ELF-1 (cell line): ENCODE measurements at places on chromosomes 3 and 15.

DNA sequence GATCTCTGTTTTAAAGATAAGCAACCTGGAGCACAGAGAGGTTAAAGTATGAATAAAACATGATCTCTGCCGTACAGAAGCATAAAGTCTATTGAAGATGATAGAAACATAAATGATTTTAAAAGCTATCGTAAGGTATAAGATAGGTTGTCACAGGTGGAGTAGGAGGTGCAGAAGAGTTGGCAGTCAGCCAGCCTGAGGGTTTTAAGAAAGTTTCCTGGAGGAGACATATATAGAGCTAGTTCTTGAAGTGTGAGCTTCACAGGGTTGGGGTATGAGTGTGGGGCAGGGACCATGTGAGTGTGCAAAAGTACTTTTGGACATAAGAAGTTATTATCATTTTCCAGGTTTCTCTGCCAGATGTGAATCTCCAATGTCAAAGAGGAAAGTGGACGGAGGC, 3.9 kb upstream of the FGF12 start:
- DNase-seq = no peak

- DNase-seq = no peak
These were observed 533.4 kb downstream of the FOXP1 start for GRCh38 chr3:71050166-71050537.

GRCh38 chr15:46644501-46645481, 1010.0 kb downstream of the SQOR start:
- DNase-seq = no peak

DNA sequence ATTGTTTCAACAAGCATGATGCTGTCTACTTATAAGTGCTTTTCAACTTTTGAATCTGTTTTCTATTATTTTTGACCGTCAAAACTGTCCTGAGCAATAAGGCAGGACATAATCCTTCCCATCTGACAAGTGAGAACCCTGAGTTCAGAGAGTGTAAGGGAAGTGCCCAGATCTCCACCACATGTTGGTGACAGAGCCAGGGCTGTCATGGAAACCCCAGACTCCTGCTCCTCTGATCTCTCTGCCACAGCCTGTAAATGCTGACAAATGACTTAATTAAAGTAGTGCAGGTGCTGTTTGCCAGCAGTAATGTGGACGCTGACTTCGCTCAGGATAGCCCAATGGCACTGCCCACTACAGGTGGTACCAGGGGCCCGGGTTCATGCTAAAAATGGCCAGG, 40.3 kb downstream of the SPSB4 start:
- DNase-seq = no peak

- DNase-seq = no peak
These were observed 147.2 kb upstream of the SLC2A2 start for GRCh38 chr3:171173736-171174135.

- DNase-seq = no peak
These were observed 17.9 kb downstream of the CDAN1 start for GRCh38 chr15:42719043-42719442.

- no peak for DNase-seq
These were observed 332.2 kb upstream of the GOLIM4 start for GRCh38 chr3:168427835-168428475.

DNA sequence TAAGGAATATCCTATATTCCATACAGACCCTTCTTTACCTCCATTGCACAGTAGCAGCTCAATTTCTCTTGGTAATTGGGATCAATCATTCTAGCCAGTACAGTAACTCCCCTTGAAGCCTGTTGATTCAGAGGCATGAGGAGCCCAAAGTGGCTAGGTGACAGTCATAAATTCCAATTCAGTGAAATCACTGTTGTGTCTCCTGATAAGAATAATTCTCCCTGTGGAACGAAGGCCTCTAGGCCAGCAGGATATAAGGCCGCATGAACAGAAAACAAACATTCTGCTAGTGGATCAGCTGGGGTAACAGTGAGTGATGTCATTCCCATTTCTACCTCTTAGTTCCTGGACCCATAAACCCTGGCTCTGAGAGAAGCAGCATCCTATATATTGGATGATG, 696.3 kb downstream of the NR2F2 start:
- peak; percentile 24 for DNase-seq

DNA sequence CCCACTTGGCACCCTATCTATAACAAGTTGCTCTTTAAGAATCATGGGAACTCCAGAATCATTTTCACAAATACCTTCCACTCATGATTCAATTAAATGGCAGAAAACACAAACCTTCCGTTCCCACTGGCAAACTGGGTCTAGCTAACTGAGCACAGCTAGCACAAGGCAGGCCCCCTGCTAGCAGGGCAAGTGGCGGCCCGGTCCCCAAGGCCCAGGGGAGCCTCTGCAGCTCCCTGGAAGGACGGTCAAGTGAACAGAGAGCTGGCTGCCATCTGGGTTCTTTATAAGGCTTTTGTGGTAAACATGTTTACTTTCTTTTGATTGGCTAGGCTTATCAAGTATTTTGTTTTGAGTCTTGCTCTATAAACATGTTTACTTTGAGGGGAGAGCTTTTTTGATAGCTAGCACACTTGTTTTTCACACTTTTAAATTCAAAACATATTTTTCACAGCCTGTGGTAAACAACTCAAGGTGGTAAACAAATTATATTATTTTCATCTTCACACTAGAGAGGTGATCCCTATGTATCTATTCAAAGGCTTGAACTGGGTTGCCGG, 81.4 kb downstream of the FOXP1 start:
- DNase-seq = no peak

GRCh38 chr3:184772667-184773272, 39.2 kb upstream of the VPS8 start:
- no peak for DNase-seq

DNA sequence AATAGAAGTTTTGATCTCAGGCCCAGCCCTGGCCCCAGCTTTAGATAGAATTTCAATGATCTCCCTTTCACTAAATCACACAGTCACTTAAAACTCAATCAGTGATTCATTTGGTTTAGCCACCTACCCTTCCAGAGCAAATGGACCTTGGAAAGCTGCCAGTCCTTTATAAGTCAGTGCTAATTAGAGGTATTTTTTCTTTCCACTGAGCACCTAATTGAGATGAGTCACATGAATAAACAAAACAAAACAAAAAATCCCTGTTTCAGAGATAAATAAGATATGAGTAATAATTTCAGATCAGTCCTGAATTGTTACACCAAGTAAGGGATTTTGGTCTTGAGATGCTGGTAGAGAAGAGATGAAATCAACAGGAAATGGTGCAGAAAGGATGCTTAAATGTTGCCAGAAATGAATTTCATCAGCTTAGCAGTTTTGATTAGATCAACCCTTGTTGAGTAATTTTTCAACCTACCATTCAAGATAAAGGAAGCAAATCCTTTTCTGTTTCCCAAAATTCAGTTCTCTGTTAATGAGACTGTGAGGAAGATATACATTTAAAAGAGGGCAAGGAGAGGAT, 352.0 kb upstream of the COL8A1 start:
- no peak for DNase-seq

DNA sequence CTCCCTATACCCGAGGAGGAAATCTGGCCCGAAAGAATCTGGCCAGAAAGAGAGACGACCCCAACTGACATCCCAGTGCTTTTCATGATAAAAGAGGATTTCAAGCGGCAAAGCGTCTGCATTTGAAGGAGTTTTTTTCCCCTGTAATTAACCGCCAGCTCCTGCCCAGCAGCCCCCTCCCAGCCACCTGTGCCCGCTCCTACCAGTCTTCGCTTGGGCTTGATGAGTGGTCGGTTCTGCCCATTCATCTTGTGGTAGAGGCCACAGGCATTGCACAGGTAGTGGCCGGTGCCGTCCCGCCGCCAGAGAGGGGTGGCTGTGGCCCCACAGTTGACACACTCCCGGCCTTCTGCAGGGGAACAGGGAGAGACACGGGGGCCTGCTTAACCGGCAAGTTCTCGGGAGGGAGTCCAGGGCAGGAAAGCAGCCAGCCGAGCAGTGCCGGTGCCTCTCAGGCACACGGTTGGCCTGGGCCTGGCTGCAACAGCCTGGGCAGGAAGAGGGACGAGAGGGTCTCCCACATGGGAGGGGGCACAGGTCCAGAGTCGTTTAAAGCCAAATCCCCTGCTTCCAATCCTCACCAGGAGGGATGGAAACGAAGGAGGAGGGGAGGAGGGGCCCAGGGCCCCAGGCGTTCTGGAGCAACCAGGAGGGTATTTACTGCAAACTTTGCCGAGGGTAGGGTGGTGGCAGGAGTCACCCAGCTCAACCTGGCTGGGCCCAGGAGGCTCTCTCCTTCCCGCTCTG, 9.2 kb downstream of the GATA2 start:
- peak; percentile 75 for DNase-seq

GRCh38 chr3:124372775-124373174, 357.5 kb upstream of the UMPS start:
- DNase-seq = peak; percentile 70

- peak; percentile 83 for DNase-seq
These were observed 24.5 kb downstream of the IQGAP1 start for GRCh38 chr15:90412356-90413194.

DNA sequence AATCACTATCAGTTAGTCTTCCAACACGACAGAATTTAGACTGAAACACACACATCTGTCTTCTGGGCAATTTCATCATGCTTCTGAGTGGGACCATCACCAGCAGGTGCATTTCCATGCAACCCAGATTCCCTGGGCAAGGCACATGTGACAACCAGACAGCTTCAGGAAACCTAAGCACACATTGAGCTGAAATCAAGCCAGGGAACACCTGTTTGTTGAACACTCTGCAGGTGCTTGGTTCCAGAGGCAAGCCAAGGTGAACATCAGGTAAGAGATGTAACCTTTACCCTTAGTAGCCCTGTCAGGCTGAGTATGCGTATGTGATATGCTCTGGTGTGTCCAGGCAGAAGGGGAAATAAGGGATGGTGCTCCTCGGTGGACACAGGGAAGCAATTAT, 3.3 kb upstream of the PSMD2 start:
- DNase-seq = no peak

DNA sequence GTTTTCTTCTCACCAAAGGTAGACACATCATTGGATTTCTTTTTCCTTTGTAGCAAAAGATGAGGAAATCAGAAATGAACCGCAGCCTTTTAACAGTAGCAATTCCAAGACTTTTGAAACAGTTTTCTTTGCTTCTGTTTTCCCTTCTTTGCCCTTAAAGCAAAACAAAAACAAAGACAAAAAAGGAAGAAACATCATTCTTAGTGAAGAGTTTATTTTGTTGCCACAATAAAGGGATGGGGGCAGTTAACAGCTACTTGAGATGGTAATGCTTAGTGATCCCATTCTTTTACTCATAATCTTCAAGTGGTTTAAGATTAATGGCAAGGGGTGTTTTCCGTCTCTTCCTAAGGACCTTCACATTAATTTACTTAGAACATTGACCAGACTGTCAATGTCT, 218.8 kb downstream of the MEIS2 start:
- no peak for DNase-seq

GRCh38 chr3:52498137-52499054, 3.3 kb downstream of the STAB1 start:
- DNase-seq = no peak

- DNase-seq = no peak
These were observed 56.4 kb downstream of the SPTSSB start for GRCh38 chr3:161314836-161315395.
